Left colon (tissue), 2 donors: ENCODE measurements at places on chromosomes 1 and 21.

DNA sequence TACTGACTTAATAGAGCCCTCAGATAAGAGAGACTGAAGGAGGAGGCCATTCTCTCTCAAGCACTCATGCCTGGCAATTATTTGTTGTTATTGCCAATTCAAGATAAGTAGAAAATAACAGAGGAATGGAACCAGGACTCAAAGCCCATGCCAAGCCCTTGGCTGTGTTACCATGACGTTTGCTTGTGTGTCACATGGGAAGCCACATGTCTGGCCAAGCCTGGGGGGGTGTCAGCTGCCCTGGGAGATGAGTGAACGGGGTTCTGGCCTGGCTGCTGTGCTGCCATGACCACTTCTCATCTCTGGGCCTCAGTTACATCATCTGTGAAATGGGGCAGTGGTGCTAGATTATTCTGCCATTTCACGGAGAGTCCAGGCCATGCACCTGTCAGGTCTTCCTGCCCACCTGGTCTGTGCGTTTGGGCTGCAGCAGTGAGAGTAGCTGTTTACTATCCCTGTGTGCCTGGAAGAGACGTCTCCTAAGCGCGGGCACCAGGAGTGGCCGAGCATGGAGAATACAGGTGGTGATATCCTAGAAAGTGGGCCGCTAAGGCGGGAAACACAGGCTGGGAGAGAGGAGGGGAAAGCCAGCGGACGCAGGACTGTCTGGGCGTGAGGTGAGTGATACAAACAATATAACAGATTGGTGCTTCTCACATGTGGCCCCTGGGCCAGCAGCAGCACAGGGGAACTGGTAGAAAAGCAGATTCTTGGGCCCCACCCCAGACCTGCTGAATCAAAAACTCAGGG is 67.8 kb downstream of the MAN1C1 start:
- no peak for DNase-seq

GRCh38 chr1:19000065-19000464 is 43.6 kb upstream of the IFFO2 start:
- no peak for DNase-seq

- DNase-seq = no peak
Observed at GRCh38 chr1:8551057-8551456, 233.1 kb downstream of the SLC45A1 start.

DNA sequence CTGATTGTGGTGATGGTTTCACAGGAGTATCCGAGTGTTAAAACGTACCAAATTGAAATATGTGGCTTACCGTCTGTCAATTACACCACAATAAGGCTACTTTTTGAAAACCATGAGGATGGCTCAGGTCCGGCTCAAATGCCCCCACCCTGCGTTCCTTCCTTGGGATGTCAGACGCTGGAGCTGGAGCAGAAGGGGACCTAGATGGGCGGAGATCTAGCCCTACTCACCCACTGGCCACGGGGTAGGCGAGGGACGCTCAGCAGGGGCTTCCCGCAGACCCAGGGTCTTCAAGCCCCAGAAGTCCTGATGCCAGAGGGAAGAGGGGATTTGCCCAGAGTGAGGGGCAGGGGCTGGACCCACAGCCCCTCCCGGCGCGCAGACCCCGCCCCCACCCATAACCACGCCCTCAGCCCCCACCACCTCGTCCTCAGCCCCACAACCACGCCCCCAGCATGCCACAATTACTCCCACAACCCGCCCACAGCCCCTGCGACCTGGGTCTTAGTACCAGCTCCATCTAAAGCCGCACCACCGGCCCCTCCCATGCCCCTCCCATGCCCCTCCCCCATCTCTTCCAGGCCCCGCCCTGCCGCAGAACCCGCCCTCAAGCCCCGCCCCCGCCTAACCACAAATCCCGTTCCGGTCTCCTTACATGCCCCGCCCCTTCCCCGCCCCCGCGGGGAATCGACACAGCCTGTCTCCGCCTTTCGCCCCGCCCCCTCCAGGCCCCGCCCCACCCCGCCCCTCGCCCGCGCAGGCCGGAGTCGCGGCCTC is at the start of gene LRRC3:
Gene LRRC3 (plus strand): TSS at position 764 of the 777 bp plus-strand sequence. CDS start 1,135 bp downstream, outside the sequence.
- peak; percentile 92 for DNase-seq

DNA sequence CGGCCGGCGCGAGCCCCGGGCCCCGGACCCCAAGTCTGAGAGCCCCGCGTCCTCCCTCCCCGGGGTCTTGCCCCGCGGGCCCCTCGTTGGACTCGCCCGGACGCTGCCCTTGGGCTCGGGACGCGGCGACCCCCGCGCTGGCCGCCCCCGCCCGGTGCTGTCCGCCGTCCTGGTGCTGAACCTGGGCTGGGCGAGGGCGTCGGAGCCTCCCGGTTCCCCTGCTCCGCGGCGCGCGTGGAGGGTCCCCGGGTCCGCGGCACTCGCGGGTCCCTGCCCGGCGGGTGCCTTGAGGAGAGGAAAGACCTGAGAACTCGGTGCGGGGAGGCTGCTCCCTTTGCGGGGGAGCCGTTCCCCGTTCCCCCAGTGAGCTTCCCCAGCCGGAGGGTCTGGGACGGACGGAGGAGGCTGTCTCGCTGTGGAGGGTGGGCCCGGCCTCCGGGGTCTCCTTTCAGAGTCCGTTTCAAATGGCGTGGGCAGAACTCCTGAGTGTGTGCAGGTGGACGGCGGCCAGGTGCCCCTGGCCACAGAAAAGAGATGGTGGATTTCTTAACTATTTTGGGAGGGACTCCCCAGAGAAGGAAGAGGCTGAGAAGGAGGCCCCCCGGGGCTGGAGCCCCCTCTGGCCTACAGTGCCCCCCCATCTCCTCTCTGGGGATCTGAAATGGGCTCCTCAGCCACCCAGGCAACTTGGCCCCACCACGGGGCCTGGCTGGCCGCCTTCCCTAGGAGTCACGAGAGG is 595 bp downstream of the GABRD start:
- DNase-seq = no peak

- DNase-seq = no peak
Observed at GRCh38 chr1:112776688-112777087, 61.6 kb upstream of the PPM1J start.

DNA sequence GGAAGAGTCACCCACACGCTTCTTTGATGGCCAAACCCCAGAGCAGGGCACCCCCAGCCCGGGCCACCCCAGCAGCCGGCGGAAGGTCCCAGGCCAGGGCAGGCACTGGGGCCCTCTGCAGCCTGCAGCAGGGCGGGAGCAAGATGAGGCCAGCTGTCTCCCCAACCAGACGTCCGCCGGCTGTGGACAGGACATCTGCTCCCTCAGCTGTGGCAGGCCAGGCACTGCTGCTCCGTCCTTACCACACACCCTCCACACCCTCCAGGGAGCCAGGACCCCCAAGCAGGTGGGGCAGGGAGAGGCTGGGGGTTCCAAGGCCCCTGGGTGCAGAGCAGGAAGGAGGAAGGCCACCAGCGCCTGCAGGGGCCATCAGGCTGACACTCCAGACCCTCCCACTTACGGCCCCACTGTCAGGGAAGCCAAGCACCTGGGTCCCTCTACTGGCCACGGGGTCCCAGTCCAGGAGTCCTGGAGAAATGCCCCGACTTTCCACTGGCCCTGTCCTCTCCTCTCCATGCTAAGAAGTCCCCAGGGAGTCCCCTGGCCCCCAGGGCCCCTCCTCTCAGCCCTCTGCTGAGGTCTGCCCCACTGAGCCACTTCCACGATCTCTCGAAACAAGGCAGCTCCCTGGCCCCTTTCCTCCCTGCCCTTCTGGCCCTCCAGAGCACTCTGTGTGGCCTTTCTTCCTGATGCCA is 5.6 kb downstream of the WNT9A start:
- DNase-seq = no peak

DNA sequence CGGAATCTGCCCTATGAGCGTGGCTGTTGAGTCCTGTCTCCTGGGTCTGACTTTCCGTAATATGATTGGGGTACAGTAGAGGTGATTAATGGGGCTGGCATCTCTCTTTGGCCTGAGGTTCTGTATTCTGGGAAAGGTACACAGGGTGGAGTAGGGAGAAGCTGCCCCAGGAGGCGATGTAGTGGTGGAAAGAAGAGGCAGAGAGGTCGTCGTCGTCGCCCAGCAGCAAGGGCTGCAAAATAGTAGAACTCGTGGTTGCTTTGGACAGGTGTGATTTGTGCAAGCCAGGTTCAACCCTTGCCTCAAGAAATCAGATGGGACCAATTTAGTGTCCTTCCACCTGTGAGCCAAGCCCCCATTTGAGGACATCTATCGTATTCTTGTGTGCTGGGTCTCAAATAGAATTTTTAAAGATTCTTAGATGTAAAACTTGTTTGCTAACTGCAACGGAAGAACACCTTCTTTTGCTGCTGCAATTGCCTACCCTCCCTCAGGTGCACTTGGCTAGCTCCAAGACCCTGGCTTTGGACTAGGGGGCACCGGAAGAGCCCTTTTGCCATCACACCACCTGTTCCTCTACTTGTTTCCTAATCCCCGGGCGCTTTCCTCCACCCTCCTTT is 1.3 kb upstream of the HMGN2 start:
- no peak for DNase-seq

DNA sequence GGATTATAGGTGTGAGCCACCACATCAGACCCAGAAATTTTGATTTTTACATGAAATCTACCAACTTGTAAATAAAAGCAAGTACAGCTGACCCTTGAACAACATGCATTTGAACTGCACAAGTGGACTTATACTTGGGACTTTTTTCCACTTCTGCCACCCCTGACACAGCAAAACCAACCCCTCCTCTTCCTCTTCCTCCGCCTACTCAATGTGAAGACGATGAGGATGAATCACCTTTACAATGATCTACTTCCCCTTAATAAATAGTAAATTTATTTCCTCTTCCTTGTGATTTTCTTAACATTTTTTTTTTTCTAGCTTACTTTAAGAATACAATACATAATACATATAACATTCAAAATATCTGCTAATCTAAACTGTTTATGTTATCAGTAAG is 17.5 kb upstream of the YRDC start:
- no peak for DNase-seq

DNA sequence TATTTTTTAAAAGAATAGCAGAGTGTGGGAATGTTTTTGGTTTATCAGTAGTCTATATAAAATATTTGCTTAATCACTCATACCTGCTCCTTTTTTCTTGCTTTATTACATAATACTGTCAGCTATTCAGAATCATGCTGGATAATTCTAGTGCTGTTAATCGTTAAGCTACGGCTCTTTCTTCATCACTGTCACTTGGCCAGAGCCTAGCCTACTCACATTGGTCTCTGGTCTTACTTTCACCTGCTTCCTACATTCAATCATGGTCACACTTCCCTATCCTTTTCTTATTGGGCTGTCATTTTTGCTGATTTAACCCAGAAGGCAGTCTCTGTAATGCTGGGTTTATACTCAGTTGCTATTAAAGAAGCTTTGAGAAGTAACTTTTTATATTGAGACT is 2.5 kb downstream of the KLHL20 start:
- no peak for DNase-seq

DNA sequence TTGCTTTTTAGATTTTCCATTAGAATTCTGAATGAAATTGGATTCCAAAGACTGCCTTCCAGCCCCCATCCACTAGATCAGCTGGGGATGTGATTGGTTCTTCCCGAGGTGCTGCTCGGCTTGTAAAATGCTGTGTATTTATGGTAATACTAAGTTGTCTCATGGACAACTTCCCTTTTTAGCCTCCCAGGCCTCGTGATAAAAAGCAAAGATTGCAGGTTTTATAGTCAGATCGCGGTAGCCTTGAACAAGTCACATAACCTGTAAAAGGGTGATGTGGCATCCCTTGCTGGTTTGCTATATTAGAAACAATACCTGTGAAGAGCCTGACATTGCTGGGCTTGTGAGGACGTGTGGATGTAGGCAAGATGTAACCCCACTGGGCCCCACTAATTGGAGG is 10.4 kb downstream of the MUL1 start:
- no peak for DNase-seq

- no peak for DNase-seq
Observed at GRCh38 chr1:212586206-212587015, 22.1 kb upstream of the ATF3 start.

GRCh38 chr1:235326719-235327558 is 1.0 kb downstream of the ARID4B start:
- DNase-seq = peak; percentile 51

- DNase-seq = peak; percentile 49
Observed at GRCh38 chr1:11893907-11894251, 32.3 kb downstream of the KIAA2013 start.

GRCh38 chr1:167554028-167554779 is 642 bp upstream of the CREG1 start:
- DNase-seq = no peak

GRCh38 chr1:230074270-230074669 is 7.2 kb downstream of the GALNT2 start:
- DNase-seq = no peak

DNA sequence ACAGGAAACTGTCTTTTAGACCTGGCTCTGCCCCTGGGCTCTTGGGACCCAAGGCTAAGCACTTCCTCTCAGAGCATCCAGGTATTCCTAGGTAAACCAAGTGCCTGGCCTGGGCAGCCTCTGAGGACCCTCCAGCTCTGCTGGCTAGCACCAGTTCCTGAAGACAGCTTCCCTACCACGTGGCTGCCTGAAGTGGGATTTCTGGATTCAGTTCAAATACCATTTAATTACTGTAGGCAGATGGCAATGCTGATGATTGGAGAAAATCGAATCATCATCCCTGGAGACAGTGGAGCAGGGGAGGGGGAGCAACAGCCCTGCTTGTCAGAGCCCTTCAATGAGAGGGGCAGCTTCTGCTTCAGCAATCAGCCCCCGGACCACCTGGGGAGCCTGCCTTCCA is 11.9 kb downstream of the KIF21B start:
- DNase-seq = no peak

DNA sequence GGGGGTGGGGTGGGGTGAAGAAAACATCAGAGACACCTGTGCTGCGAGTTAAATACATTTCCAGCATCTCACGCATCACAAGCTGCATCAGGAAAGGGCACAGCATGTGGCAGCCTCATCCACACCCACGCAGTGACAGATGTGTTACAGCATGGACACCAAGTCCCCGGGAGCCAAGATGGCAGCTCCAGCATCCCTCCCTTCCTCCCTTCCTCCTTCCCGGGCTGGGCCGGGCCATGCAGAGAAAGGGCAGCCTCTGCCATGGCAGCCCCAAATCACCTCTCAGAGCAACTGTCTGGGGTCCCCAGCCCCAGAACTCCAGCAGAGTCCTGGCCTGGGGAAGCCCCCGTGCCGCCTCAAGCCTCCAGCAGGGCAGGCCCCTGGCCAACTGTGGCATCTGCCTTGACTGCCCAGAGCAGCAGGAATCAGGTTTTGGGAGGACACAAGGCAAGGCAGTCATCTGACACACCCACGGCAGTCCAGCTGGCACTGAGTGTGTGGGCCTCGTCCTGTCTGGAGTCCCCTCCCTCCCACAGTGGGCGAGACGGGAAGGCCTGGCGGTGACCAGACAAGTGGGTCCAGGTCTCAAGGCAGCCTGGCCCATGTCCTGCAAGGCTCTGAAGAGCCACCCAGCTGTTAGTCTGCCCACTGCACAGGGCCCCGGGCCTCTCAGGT is 6.2 kb downstream of the SMIM1 start:
- DNase-seq = no peak

GRCh38 chr1:198449727-198450433 is 90.6 kb downstream of the ATP6V1G3 start:
- DNase-seq = no peak

- no peak for DNase-seq
Observed at GRCh38 chr1:56031001-56031400, 548.4 kb downstream of the PLPP3 start.

- no peak for DNase-seq
Observed at GRCh38 chr1:18830596-18830995, 28.9 kb downstream of the TAS1R2 start.
